ENCODE measurements at places on chromosomes 11 and 22. TPM values are rescaled to one million over a fixed set of nuclear protein-coding genes. Genes with fewer than 3 reads are reported as not detected.

Gene TMEM86A
- 7.8 TPM for total RNA-seq

DNA sequence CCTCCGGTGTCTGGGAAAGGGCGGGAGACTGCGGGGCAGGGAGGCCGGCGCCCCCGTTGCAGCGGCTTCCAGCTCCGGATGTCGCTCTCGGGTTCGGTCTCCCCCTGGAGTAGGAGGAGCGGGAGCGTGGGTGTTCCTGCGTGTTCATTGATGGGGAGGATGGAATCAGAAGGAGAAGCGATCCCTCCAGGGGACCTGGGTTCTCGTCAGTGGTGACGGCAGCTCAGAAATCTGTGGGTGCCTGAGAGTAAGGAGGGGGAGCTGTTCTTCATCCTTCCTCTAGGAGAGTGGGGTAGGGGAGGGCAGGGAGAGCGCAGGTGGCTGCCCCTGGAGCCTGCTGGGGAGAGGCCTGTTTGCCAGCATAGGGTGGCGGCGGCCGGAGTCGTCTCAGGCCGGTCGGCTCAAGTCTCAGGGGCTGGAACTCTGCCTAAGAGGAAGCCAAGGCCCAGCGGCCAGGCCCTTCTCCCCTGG, 1.1 kb downstream of the UBASH3B start:
- peaks cover 62% of the 10 kb centered on the region for H3K27me3 ChIP-seq
- H3K4me3 ChIP-seq: peak overlapping the region; percentile 87
- H3K4me1 ChIP-seq: peaks cover 11% of the 10 kb centered on the region
- H3K27ac ChIP-seq: no peak overlapping the region
- peak; percentile 85 for DNase-seq

Gene OR56A3
- not detected for total RNA-seq

- H3K36me3 ChIP-seq: no peaks in the 10 kb centered on the region
- no peaks in the 10 kb centered on the region for H3K4me1 ChIP-seq
- DNase-seq: no peak
Measured at GRCh38 chr11:63554877-63555223, 8.3 kb downstream of the PLAAT2 start.

DNA sequence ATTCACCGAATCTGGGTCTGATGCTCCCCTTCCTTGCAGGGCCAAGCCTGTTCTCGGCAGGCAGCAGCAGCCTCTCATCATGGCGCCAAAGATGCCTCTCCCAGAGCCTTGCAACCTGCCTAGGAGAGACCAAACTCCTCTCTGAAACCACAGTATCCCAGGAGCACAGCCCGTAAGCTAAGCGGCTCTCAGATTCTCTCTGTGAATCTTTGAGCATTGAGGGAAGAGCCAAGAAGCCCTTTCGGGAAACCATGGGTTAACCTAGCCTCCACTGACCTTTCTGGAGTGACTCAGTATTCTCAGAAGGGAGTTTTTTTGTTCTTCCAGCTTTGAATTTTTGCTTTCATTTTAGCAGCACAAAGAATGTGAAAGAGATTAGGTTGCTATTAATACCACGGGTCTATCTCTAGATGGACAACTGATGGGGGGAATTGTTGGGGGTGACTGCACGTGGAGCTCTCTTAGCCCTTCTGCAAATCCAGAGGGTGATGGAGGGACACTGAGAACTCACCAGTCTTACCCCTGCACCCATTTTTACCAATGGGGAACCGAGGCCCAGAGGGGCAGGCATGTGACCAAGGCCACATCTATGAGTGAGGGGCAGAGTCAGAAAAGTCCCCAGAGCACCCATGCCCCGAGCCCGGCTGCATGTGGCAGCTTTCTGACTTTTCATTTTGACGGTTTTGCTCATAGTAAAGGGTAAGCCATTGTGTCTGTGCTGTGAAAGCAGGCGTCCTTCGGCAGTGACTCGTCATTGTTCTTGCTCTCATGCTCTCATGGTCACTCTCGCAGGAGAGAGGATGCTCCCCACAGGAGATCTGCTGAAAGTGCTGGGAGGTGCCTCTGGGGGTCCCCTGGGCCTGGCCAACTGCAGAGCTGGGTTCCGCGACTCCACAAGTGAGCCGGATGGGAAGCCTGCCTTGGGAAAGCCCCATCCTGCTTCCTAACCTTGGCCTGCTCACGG, 36.0 kb downstream of the IRAG1 start:
- H3K4me1 ChIP-seq: peaks cover 10% of the 10 kb centered on the region
- H3K27ac ChIP-seq: peak overlapping the region; percentile 21
- DNase-seq: no peak
- no peaks in the 10 kb centered on the region for H3K36me3 ChIP-seq
- H3K4me3 ChIP-seq: no peak overlapping the region
- no peaks in the 10 kb centered on the region for H3K27me3 ChIP-seq

DNA sequence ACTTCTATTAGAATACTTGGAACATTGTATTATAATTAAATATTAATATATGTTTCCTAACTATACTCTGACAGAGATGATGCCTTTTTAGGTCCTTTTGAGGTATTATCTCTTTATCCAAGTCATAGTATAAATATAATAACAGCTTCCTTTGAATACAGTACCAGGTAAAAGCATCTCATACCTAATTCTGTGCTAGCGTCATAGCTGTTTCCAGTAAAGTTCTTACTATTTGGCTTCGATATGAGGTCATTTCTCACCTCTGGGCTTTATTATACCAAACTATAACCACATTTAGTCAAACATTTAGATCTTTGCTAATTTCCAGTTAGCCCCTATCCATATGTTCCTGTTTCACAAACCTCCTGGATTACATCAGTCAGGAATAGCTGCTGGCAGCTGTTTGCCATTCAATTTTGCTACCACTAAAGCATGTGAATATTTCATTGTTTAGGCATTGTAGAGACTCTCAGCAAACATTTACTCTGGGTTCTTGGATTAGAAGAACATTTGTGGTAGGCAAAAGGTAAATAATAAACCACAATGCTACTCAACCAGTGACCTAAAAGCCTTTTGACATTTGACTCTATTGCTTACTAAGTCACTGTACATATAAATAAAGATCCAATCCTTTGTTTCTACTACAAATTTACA, 255.1 kb downstream of the TTC28 start:
- H3K4me1 ChIP-seq: peaks cover 12% of the 10 kb centered on the region
- H3K36me3 ChIP-seq: no peaks in the 10 kb centered on the region
- H3K4me3 ChIP-seq: no peak overlapping the region

DNA sequence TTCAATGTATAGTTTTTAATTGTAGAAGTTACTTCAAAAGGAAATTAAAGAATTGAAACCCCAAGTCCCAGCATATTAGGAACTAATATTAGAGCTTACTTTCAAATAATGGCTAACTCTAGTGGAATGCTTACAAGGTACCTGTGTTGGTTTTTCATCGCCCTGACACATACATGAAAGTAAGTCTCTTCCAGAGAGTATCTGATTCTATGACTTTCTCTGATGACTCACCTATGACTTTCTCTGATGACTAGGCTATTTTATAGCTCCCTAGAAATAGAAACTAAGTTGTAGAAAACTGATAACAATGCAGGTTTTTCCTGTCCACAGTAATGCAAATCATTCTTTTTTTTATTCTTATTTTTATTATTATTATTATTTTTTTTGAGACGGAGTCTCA, 33.6 kb upstream of the MMP7 start:
- no peaks in the 10 kb centered on the region for H3K27me3 ChIP-seq
- DNase-seq: no peak
- H3K4me3 ChIP-seq: no peak overlapping the region
- no peaks in the 10 kb centered on the region for H3K4me1 ChIP-seq

DNA sequence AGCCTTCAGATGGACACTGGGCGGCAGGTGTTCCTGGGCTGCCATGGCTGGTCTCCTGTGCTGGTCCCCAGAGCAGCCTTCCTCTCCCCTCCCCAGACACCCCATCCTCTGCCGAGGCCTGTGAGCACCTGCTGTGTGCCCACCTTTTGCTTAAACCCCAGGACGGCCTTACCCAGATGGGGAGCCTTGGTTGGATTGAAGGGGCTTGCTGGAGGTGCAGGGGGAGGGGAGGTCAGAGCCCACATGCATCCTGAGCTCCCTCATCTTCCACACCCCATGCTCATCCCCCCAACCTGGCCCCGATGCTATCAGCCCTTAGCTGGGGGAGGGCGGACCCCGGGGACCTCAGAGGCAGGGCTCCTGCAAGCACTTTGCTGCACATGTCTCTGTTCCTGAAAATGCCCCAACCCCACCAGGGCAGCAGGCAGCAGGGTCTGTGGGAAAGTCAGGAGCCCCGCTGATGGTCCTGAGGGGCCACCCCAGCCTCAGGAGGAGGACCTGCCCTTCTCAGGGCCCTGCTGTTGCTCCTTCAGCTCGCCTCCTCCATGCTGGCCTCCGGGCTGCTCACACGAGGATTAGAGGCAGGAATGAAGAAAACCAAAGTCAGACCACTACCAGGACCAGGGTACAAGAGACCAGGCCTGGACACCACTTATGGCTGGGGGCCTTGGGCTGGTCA, 41.6 kb upstream of the CCDC188 start:
- H3K4me3 ChIP-seq: no peak overlapping the region
- H3K36me3 ChIP-seq: no peaks in the 10 kb centered on the region
- no peaks in the 10 kb centered on the region for H3K27me3 ChIP-seq
- H3K27ac ChIP-seq: no peak overlapping the region
